Activated CD4-positive, alpha-beta T cell treated with anti-CD3 and anti-CD28 coated beads, Interleukin-2, Interleukin-4, amounts not matched to agents 100 ng/mL and 50 ng/mL, durations not matched to agents 16 hours and 8 hours (primary cell): ENCODE measurements at places on chromosomes 5 and 9.
A peak's percentile ranks its signal among the peaks of the same experiment; 100 is the strongest.

GRCh38 chr5:98069876-98070512 is 703.5 kb upstream of the RGMB start:
- DNase-seq = peak; percentile 4

GRCh38 chr5:141149812-141150211 is at the start of gene PCDHB6:
TSS of gene PCDHB6 (plus strand) at chr5:141150057. CDS start at chr5:141150258, 201 bp downstream.
- peak; percentile 1 for DNase-seq

DNA sequence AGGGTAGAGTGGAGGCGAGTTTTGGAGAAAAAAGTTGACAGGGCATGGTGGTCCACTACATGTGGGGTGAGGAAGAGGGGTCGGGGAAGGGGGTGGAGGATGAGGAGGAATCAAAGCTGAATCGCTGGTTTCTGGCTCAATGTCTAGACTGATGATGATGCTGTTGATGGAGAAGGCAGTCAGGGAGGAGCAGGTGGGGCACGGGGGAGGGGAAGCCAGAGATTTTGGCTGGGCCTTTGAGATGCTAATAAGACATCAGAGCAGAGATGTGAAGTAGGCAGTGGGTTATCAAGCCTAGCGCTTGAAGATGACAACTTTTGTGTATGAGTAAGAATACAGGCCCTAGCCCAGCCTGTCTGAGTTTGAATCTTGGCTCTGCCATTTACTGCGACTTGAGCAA is 32.4 kb upstream of the TTC23L start:
- DNase-seq = no peak

GRCh38 chr9:33619666-33620404 is 95.8 kb downstream of the ANKRD18B start:
- peak; percentile 10 for DNase-seq

GRCh38 chr5:112253478-112254250 is 165.4 kb downstream of the EPB41L4A start:
- no peak for DNase-seq

DNA sequence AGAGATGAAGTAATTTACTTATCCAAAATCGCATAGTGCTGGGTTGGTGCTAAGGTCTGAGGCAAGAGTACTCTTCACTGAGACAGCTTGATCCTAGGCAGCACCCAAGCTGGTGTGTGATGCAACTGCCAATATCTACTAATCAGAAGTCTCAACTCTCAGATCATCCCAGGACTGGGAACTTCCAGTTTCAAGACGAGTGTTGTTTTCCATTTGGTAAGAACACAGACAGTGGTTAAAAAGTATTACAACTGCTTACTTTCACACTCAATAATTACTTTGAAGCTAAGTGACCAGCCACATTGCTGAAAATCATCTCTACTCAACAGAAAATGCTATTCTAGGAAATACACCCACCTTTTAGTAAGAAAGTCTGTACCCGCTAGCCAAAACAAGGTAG is 45.3 kb downstream of the FBXW11 start:
- peak; percentile 65 for DNase-seq

DNA sequence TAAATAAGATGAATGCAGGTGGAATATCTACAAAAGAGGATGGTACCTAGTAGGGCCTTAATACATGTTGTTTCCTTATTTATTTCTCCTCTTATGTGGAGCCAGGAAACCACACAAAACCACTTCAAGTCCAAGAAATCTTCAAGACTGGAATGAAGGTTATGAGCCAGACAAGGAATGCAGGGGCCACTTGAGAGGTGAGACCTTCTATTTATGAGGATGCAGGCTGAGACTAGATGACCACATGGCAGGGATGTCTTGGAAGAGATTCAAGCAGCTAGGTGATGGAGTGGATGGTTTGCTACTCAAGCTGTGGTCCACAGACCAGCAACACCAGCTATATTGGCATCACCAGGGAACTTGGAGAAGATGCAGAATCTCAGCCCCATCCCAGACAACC is 92.2 kb downstream of the TNC start:
- no peak for DNase-seq

- peak; percentile 64 for DNase-seq
These were observed 68.4 kb downstream of the ANKRD33B start for GRCh38 chr5:10632110-10632761.

- DNase-seq = no peak
These were observed 140.2 kb upstream of the LPAR1 start for GRCh38 chr9:111178331-111179055.

DNA sequence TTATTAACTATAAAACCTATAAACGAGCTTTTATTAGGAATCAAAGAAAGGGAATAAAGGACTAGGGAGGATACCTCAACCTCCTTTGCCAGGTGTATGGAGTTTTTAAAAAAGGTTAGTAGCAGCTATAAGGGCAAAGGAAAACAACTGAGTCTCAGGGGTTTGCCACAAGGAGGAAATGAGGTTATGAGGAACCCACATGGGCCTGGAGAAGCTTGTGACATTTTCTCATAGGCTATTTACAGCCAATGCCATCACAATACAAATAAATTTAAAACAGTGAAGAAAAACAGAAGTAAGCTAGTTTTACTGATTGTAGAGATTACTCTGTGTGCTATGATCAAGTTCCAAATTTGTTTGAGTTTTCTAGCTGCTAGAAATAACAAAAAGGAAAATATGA is 92.6 kb downstream of the CDKN2A start:
- no peak for DNase-seq

- DNase-seq = peak; percentile 68
These were observed 36.8 kb downstream of the NDST1 start for GRCh38 chr5:150544611-150545219.

DNA sequence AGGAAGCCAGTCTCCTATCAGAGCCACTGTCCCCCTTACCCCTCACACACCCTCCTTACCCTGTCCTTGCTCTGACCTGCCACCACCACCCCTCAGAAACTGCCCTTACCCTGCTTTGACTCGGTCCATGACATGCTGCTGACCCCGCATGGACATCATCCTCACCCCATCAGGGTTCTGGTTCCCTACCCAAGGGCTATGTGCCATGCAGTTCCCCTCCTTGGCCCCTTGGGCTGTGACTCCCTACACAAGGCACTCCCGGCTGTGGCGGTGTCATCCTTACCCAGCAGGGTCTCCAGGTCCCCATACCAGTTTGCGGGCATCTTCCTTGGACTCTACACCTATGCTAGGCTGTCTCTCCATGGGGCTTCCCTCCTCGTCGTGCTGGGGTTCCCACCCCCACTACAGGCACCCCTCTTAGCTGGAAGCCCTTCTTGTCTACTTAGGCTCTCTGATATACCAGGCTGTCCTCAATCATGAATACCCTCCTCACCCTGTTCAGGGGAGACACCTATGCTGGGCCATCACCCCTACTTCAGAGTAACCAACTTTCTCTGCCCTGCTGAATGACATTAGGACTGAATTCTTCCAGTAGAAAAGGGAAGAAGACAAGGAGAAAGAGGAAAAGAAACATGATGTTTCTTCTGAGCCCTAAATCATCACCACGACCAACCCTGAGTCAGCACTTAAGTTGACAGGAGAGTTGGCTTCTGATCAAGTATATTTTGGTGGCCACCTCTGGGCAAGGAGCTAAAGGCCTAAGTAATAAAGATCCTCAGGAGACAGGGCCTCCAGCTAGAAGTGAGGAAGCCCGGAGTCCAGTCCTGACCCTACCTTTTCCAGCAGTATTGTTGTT is 115.2 kb downstream of the GCNT1 start:
- DNase-seq = no peak

DNA sequence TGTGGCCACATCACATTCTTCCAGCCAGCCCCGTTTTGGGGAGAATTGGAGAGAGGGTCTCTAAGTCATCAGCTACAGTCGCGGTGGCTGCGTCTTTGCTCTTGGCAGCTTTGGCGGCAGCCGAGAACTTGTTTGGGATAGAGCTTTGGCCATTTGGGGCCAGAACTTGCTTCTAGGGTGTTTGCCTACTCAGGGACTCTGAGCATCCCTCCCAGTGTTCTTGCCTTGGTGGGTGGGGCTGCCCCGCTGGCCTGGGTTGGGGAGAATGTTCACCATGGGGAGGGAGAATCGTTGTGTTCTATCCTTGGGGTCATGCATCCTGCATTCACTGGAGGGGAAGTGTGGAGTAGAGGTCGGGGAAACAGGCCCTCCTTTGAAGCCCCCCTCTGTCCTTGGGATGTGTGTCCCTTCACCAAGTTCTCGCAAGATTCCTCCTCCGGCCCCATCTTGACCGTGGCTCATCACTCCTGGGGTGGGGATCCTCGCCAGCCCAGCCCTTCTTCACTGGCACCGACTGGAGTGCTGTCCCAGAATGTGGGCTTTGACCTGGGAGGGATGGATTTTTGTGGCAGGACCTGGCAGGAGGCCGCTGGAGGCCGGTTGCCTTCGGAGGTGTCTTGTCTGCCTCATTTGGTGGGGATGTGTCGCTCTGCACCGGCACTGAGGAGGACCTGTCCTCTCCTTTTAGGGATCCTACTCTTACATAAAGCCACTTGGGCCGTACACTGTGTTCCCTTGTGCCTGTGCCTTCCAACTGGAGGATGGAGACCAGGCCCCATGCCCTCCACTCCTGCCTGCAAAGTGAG is 3.5 kb downstream of the PHF2 start:
- DNase-seq = no peak

GRCh38 chr5:38607396-38607795 is 51.0 kb upstream of the LIFR start:
- DNase-seq = no peak

- no peak for DNase-seq
These were observed 211.2 kb downstream of the CDK5RAP2 start for GRCh38 chr9:120368799-120369198.

DNA sequence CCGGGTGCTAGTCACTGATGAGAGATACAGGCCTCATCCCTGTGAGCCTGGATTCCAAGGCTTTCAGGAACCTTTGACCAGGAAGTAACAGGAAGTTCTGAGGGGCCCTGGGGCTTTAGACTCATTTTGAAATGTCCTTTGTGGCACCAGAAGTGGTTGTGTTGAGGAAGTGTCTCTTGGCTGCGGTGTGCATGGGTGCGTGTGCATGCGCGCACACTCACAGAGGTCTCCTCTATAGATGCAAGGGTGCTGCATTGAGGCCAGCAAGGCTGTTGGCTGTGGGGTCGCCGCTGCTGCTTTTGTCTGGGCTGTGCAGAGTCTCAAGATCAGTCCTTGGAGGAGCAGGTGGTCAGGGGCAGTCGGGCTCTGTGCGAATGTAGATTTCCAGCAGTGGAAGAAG is 7.6 kb downstream of the RAB24 start:
- DNase-seq = no peak

GRCh38 chr5:142189813-142190212 is 81.2 kb downstream of the NDFIP1 start:
- DNase-seq = no peak

DNA sequence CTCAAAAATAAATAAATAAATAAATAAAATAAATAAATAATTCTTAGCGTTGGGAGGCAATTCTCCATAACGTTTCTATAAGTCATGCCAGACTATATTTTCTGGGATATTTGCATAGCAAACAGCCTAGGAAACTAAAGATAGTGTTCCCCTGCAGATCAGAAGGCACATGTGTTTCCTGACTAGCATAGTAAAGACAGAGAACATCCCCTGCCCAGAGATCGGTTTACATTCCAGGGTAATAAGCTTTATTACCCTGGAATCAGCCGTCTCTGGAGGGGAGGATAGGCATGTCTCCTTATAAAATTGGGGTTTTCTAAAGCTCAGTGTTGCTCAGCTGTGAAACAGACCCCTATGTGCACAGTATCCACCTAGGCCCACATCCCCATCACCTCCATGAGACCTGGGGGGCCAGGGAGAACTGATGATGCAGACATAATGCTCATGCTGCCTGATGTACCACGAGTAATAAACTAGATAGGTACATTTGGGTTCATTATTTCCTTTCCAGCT is 36.9 kb upstream of the IFNK start:
- DNase-seq = no peak

DNA sequence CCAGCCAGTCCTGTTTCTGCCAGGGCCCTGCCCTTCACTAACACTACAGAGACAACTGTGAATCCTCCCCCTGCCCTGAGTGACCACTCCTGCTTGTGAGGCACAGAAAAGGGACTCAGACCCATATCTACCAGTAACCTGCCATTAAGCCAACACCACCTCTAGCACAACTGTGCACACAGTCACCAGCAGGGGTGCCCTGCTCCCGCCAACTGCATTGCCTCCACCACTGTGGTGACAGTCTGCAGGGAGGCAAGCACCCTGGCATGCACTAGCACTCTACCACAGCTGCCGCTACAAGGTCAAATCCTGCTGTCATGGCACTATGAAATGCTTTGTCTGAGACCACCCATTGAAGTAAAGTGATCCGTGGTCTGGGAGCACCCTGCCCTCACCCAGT is 1028.5 kb upstream of the CDH9 start:
- no peak for DNase-seq

GRCh38 chr5:38455796-38456330 is 100.6 kb downstream of the LIFR start:
- no peak for DNase-seq

DNA sequence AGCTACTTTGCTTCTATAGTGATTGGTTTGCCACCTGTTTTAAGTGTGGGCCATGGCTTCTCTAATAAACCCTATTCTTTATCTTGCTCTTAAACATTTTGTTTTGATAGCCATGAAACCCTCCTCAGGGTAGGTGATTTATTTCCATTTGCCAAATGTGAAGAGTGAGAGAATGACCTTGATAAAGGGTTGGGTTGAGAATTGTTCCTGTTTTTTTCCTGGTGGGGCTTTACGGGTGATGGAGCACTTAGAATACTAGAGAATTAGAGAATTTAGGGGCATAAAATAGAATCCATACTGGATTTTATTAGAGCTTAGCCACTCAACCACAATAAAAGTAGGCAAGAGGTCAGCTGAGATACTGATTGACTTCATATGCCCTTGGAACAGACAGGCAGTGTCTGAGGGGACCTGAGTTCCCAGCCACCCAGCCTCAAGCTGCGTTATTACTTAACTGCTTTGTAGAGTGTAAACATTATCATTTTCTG is 68.9 kb downstream of the COMMD10 start:
- no peak for DNase-seq

DNA sequence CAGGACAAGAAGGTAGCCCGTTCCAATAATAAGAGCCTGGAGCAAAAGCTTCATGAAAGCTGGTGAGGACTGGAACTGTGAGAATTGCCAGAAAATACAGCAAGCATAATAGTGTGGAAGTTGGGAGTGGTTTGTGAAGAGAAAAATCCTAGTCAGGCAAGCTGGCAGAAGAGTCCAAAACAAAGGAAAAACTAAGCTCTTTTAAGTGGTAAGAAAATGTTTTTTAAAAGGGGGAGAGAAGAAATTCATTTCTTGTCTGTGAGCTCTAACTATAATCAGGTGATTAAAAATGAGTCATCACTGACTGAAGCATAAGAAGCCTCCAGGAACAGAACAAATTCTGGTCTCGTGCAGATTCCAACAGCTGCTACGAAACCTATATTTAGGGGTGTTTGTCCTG is 102.6 kb downstream of the CAAP1 start:
- no peak for DNase-seq

- DNase-seq = no peak
These were observed 46.6 kb downstream of the ATG10 start for GRCh38 chr5:82018462-82018861.

GRCh38 chr5:16970826-16971225 is 34.7 kb upstream of the MYO10 start:
- no peak for DNase-seq

GRCh38 chr9:78695519-78695918 is 398.6 kb downstream of the PSAT1 start:
- DNase-seq = no peak
